ENCODE measurements at places on chromosomes 16 and 17.

DNA sequence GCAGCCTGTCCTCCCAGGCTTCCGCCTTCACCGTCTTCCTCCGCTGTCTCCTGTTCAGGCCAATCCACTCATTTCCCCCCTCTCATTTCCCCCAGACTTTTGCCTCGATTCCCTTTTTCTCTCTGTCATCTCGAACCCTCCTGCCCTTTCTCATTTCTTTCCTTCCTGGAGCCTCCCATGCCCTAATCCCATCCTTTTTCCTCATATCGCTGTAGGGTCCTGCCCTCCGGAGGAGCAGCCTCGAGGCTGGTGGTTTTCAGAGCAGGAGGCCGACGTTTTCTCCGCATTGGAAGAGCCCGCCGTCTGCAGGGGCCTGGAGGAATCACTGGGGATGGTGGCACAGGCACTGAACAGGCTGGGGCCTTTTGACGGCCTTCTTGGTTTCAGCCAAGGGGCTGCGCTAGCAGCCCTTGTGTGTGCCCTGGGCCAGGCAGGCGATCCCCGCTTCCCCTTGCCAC, 597 bp downstream of the OVCA2 start:
- no peak for DNase-seq

DNA sequence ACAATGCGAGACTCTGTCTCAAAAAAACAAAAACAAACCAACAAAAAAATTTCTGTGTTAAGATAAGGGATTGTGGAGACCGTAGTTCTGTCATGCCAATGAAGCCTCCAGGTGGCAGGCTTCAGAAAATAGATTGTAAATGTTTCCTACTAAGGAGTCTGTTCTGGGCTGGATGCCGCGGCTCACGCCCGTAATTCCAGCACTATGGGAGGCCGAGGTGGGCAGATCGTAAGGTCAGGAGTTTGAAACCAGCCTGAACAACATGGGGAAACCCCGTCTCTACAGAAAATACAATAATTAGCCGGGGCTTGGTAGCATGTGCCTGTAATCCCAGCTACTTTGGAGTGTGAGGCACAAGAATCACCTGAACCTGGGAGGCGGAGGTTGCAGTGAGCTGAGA, 4.4 kb upstream of the SNX29 start:
- DNase-seq: no peak

GRCh38 chr17:73017658-73018057, 74.8 kb downstream of the SLC39A11 start:
- no peak for DNase-seq

- DNase-seq: no peak
These were observed 4.3 kb downstream of the KRT19 start for GRCh38 chr17:41523787-41524186.

DNA sequence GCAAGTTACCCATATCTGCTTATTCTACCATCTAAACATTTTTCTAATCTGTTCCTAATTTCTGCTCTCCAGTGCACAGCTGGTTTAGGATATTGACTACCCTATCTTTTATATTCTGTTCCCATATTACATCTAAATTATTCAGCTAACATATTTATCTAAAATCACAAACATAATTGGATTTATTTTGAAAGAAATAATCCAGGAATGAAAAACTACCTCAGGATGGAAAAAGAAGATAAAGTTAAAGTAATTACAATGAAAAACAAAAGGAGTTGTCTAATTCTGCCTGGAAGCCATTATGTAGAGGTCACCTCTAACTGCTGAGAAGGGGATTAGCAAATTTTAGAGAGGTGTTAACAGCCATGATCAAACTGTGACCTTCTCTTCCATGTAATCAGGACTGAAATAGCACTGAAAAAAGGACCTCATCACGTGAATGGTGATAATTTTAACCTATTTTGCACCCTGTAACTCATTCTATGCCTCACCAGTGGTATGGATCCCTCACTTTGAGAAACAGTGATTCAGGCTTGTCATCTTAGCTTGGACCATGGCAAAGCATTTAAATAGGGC, 653.3 kb downstream of the CDH11 start:
- DNase-seq: no peak

DNA sequence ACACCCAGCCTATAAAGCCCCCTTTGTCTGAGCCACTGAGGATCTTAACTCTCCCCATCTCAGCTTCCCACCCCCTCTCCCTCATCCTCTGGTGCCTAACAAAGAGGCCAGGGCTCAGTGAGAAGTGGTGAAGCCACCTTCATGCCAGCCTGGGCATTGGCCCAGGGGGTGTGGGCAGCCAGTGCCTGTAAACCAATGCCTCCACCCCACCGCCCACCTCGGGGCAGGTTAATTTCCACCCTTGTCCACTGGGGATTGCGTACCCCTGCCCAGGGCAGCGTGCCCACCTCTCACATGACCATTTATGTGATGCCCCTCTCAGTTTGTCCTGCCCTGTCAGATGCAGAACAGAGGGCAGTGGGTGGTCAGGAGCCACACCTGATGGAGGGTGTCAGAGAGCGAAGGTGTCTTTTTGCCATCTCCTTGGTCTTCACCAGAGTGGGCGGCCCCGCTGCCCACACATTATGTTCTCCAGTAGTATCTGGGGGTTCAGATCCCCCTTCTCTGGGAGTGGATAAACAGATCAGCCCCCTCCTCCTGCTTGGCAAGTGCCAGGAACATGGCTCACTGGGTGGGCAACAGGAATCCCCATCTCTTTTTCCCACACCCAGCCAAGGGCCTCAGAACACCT, 10.1 kb upstream of the ARHGAP23 start:
- no peak for DNase-seq

DNA sequence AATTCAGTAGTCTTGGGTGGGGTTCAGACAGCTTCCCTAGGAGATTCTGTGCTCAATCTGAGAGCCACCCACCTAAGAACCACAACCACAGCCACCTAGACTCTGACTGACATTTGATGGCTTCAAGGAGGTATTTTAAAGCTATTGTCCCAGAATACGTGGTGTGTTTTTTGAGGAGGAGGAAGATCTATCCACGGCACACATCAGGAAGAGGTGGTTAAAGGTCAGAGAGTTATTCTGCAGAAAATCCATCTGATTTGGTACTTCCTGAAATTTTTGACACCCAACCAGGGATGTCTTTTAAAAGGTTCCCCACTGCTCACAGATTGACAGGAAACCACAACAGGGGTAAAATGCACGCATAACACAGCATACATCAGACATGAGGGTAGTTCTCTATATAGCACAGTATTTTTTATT, 25.1 kb downstream of the SMARCE1 start:
- DNase-seq: no peak

DNA sequence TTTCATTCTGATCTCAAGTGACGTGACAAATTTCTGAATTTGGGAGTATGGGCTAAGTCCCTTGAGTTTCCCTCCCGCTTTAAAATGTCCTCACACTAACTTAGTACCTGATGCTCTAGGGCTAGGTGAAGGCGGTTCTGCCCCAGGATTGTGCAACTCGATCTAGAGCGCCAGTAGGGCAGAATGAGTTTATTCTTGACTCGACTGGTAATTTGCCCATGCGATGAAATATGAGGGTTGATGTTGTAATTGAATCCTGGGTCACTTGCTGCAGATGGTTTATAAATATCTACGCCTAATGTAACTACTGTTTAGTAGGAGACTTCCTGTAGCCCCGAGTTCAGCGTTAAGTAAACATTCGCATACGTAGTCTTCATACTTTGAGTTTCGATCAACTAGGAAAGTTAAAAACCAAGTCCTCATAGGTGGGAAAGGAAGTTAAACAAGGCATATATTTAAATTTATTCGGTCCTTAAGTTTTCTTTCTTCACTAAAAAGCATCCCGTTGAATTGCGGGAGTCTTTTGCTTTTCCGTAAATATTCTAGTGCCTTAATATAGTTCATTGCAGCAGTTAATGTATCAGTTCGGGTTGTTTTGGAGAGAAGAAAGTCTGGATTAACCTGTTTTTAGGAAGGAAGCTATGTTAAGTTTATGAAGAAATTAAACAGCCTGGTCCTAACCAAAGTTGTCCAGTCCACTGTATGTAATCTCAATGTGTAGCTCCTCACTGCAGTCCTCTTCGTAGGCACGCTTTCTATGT, 1.6 kb downstream of the CTCF start:
- no peak for DNase-seq

DNA sequence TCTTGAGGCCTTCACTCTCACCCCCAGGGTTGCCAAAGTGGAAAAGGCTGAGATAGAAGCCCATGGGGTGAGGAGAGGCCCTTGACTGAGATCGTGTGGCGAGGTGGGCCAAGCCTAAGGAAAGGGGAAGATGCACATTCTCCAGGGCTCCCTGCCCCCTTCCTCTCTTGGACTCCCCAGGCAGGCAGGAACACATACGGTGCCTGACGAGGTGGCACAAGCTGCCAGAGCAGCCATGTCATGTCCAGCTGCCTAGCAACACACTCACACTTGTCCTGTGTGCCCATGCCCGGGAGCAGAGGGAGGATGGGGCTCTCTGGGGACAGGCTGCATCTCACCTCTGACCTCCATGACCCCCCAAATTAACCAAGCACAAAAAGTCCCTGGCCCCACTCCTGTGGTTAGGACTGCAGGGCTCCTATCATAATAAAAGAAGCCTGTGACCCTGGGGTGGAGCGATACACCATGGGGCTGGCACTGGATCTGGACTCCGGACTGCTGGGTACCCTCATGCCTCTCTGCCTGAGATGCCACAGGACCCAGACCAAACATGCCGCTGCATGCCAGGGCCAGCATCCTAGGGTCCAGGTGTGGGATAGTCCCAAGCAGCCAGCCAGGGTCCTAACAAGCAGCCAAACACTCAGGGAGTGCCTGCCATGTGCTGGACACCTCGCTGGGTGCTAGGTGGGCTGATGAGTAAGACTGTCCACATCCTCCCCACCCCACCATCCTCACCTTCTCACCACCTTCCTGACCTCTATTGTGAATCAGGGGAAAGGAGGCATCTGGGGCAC, 2.6 kb downstream of the GIT1 start:
- no peak for DNase-seq

DNA sequence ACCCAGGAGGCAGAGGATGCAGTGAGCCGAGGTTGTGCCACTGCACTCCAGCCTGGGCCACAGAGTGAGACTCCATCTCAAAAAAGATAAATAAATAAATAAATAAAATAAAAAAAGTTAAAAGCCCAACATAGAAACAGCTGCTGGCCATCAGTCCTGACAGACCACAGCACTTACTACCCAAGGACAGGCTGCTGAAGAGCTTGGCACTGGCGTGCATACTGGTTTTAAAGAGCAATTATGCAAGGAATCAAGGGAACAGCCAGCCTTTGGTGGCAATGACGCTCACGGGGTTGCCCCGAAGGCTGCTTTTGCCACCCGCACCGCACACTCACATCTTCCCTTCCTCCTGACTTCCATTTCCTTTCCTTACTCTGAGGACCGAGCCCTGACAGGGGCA, 4.2 kb downstream of the PLD6 start:
- no peak for DNase-seq

GRCh38 chr17:66304304-66305174, 2.1 kb downstream of the PRKCA start:
- no peak for DNase-seq

DNA sequence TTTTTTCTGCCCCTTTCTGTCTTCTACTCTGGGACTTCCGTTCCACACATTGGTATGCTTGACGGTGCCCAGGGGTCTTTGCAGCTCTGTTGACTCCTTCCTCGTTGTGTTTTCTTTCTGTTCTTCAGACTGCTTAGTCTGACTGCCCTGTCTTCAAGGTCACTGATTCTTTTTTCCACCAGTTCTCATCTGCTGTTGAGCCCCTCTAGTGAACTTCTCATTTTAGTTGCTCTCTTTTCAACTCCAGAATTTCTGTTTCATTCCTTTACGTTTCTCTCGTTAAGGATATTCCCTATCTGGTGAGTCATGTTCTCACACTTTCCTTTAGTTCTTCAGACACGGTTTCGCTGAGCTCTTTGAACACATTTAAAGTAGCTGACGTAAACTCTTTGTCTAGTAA, 13.8 kb downstream of the GAA start:
- no peak for DNase-seq

DNA sequence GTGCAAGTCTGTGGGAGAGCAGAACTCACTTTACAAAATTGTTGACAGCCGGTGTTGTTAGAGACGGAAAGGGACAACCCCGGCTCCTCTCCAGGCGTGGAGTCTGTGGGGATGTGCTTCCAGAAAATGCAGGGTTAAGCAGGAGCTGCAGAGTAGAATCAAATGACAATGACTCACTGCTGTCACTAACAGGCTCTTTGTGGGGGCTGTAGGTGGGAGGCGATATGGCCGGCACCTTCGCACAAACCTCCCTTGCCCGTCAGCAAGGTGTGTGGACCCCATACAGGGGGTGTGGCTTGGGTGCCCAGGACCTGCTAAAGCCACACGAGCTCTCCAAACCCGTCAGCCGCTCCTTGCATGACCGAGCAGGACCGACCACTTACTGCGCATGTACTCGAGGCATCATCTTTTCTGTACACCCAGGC, 5.8 kb downstream of the PDK2 start:
- DNase-seq: no peak

DNA sequence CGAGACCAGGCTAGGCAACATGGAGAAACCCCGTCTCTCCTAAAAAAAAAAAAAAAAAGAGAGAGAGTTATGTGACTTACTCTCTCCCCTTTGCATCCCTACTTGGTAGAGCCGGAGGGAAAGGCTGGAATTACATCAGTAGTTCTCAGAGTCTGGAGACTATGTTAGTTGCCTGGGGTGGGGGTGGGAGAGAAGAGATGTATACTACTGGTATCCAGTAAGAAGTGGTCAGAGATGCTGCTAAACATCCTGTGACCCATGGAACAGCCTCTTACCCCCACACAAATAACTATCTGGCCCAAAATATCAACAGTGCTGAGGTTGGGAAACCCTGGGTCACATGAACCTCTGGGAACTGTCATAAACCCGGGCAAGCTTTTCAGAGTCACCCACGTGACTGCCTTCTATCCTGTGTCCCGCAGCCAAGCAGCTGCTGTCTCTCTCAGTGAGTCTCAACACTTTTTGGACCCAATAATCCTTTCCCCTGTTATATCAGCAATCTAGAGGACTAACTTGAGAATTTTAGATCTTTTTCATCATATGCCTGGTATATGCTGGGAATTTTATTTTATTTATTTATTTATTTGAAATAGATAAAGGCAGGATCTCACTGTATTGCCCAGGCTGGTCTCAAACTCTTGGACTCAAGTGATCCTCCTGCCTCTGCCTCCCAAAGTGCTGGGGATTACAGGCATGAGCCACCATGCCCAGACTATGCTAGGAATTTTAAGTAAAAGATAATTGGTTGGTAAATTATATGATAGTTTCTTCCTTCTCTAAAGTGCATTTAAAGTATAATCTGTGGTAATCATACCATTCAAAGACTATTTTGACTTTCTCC, 8.7 kb downstream of the EIF1 start:
- no peak for DNase-seq

DNA sequence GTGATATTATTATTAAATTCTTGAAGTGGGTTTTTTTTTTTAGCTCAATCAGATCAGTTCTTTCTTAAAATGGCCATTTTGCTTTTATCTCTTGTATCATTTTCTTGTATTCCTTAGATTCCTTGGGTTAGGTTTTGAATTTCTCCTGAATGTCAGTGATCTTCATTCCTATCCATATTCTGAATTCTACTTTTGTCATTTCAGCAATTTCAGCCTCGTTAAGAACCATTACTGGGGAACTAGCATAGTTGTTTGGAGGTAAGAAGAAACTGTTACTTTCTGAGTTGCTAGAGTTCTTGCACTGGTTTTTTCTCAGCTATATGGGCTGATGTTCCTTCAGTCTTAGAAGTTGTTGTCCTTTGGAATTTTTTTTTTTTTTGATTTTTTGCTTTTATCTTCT, 293.1 kb downstream of the MAP2K4 start:
- no peak for DNase-seq
